ENCODE measurements at places on chromosomes 2 and 18.

DNA sequence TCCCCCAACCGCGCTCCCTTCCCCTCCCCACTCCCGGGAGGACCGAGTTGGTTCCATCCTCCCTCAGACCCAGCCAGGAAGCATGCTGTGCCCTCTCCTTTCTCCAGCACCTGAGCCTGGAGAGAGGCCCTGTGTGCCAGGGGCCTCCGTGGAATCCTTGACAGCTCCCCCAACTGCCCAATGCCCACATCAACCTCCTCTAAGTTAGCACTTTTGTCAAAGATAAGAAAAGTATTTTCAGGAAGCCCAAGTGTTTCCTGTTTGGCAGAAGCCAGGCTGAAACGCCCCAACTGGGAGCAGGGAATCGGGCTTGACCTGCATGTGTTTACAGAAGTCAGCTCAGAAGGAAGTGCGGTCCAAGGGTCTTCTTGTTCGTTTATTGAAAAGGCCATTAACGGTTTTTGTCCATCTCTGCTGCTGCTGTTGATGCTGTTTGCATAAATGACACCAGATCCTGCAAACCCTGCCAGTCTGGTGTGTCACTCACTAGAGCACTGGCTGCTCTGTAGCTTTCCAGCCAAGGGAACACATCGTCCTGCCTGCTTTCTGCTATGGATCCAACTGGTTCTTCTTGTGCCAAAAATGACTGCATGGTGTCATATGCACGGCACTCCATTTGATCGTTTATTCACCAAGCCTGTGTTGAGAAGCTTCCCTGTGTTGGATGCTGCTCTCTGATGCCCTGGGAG lies 35.4 kb upstream of the COL6A3 start:
- no peak for DNase-seq

- DNase-seq = no peak
Measured at GRCh38 chr2:72813841-72814240, 12.0 kb downstream of the EXOC6B start.

DNA sequence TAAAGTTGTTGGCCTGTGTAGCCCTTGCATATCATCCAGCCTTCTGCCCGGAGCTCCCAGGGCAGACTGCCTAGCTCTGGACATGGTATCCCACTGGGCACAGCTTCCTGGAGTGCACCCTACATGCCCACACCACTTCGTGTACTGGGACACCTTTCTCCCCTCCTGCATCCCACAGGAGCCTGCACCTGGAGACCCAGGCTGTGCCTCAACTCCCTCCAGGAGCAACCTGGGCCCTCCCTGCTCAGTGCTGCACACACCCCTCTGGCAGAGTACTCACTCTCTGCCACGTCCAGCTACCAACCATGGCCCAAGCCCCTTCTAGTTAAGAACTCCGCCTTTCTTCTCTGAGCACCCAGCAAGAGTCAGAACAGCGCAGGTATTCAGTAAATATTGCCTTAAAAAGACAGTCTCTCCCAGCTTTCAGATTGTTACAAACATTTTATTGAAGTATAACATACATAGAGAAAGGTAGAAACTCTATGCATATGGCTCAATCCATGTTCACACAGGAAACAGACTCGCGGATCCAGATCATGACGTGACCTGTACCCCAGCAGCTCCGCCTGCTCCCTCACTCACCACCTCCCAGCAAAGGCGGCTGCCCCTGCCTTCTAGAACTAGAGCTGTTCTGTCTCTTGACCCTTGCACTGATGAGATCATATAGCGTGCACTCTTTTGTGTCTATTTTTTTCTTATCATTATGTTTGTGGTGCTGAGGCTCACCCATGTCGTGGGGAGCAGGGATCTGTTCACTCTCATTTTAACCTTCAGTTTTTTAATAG lies 98.4 kb upstream of the MYCN start:
- DNase-seq = no peak

- DNase-seq = no peak
Measured at GRCh38 chr2:214810671-214811070, 1.2 kb upstream of the BARD1 start.

DNA sequence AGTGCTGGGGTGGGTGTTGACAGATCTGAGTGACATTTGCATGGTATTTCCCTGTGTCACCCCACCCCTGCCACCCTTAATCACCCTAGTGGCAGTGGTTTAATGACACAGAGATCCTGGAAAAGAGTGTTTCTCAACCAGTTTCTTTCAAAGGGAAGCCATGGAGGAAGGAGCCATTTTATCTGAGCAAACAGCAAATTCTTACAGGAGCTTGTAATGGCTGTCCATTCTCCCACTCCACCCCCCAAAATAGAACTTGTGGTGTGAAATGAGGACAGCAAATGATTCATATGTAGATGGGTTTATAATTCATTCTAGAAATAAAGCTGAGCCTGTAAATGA lies 51.5 kb downstream of the CDC42EP3 start:
- no peak for DNase-seq

DNA sequence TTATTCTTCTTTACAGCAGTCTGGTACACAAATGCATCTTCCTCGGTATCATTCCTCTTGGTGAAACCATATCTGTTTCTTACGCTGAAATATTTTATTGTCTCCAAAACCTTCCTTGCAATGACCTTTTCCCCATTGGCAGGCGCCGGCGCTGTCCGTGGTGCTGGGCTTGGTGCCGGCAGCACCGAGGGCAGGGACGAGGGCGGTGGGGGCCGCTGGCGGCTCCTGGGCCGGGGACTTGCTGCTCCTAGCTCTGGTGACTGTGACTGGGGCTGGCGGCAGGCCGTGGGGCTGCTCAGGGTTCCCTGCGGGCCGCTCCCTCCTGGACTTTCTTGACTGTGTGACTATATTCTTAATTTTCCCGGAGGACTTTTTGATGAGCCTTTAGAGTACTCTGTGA lies 72.5 kb downstream of the GPR39 start:
- no peak for DNase-seq

- DNase-seq = no peak
Measured at GRCh38 chr2:216873573-216873972, 13.7 kb upstream of the TNP1 start.

DNA sequence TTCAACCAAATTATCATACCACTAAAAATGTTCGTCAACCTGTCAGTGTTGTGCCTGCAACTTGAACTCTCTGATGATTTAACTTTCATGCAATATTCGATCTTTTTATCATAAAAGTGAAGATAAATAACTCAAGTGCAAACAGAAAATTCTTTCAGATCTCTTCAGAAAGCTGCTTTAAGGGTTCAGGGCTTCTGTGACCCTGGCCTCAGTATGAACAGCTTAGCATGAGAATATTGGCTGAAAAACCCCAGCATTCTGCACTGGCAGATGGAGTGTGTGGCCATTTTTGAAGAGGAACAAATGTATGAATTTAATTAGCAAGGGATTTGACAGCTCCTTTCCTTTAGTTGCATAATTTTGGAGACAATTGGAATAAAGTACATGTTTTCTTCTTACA lies 851.4 kb upstream of the SOX11 start:
- DNase-seq = no peak

DNA sequence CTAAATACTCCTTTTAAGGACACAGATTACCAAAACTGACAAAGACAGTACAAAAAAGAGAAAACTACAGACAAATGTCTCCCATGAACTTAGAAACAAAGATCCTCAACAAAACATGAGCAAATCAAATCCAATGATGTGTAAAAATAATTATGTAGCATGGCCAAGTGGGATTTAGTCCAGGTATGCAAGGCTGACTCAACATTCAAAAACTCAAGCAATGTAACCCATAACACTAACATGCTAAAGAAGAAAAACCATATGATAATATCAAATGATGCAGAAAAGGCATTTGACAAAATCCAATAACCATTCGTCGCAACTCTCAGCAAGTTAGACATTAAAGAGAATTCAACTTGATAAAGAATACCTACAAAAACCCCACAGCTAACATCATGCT lies 239.0 kb upstream of the KLHL29 start:
- DNase-seq = no peak

- no peak for DNase-seq
Measured at GRCh38 chr2:15912203-15912602, 28.1 kb upstream of the MYCN start.

- DNase-seq = peak; percentile 68
Measured at GRCh38 chr2:222561817-222562645, 93.9 kb downstream of the FARSB start.

DNA sequence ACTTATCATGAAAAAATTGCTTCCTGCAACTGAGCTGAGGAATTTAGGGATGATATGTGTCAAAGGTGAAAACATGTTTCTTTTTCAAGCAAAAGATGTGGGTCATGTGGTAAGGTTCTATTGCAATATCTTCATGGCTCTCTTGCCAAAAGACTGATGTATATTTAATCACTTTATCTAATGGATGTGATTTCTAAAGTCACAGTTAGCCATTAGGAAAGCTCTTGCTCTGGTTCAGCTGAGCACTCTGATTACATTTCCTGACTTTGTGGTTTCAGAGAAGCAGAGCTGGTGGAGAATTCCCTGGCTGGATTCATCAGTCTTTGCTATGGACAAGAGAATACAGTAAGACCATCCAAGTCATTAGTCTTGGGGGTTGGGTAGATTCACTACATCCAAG lies 24.4 kb downstream of the SCN9A start:
- no peak for DNase-seq

- no peak for DNase-seq
Measured at GRCh38 chr2:23706613-23707078, 220.3 kb downstream of the ATAD2B start.

DNA sequence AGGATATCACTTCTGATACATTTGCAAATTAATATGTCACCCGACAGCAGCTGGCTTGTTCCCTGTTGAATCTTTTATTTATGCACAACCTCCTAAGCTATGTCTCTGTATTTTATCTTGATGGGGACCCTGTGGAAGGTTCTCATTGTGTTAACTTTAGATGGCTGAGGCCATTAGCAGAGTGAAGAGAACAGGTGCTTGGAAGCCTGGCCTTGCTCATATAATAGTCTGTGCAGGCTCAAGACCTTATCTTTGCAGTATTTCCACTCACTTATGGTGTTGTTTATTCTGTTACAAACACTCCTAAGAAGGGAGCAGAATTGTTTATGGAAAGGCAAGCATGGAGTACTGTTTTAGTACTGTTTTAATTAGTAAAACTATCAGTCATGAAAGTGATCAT lies 107.6 kb downstream of the SETBP1 start:
- DNase-seq = no peak

DNA sequence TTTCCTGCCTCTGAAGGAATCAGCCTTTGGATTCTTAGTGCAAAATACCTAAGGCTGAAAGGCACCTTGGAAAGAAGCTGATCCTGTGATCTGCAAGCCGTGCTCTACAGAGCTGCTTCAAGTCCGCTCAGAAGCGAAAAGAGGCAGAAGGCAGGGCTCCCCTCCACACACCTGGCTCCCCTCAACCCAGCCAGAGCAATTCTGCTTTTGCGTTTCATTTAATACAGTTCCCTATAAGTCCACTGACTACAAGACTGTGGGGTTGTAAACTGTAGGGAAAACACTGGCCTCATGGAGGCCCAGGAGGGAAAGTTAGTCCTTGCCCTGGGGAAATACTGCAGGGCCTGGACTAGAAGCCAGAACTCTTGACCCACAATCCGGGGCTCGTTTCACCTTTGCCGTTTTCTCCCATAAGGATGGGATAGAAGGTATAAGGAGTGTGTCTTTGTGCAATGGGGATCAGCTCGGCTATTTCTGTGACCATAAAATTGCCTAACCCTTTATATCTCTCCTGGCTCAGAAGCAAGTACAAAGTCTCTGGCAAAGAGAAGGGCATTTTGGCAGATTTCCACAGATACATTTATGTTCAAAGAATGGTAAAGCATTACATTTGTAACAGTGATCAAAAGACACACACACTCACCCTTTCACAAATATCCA lies 95.8 kb upstream of the TEX51 start:
- no peak for DNase-seq

GRCh38 chr18:4058179-4058578 lies 396.9 kb downstream of the DLGAP1 start:
- DNase-seq = no peak

GRCh38 chr2:80489717-80490116 lies 185.2 kb upstream of the LRRTM1 start:
- no peak for DNase-seq

DNA sequence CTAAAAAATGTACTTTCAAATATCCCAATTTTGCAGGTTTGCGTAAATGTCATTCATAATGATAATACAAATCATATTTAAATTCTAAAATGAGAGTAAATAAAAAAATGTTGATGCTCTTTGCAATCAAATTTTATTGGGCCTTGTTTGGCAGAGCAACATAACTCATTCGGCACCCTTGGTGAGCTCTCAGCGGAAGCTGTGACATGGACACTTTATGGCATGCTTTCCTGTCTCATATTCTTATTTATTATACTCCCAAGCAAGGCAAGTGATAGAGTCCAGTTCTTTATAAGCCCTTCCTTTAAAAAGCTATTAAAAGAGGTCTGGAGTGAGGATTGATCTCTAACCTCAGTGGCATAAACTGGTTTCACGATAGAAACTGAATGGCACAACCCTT lies 1493.2 kb upstream of the NXPH2 start:
- DNase-seq = no peak

DNA sequence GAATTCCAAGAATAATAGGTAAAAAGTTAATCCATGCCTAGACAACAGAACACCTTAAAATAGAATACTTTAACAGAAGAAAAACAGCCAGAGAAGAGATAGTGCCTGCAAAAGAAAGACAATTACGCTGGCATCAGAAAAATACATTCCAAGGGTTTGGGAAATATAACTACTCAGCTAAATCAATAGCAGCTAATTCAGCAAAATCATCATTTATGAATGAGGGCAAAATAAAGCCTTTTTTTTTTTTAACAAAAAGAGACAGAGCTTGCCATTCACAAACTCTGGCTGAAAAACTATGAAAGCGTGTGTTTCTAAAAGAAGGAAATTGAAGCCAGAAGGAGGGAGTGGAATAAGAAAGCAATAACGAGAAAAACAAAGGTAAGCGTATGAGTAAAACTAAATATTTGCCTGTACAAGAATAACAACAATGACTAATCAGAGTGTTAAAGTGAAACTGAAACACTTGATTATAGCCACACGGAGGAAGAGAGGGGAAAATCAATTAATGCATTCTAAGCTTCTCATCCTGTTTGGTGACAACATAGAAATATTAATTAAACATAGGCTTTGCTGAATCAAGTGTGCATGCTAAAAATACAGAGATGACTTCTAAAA lies 90.2 kb downstream of the EHD3 start:
- no peak for DNase-seq

DNA sequence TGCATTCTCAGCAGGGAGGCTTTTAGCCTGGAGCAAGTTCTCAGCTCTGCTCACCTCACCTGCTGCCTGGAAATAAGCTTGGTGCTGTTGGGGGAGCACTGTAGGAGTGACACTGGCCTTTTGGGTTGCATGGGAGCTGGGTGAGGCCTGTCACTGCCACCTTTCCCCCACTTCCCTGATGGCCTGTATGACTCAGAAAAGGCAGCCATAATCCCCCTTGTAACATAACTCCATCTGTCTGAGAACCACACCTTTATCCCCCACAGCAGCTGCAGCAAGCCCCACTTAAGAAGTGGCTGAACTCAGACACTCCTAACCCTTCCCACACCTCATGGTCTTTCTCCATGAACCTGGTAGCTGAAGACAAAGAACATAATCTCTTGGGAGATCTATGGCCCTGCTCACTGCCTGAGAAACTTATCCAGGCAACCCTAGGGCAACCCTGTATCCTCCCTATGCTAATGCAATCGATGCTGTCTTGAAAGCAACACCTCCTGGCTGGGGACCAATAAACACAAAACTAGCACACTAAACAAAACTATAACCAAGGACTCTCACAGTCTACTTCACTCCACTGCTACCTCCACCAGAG lies 258.9 kb upstream of the OSR1 start:
- DNase-seq = peak; percentile 75

- no peak for DNase-seq
Measured at GRCh38 chr2:157820193-157820592, 55.9 kb downstream of the ACVR1 start.
